ENCODE measurements at places on chromosomes 2 and 18.
A peak's percentile ranks its signal among the peaks of the same experiment; 100 is the strongest.

GRCh38 chr2:41657226-41657625 lies 390.6 kb upstream of the PKDCC start:
- DNase-seq = no peak

DNA sequence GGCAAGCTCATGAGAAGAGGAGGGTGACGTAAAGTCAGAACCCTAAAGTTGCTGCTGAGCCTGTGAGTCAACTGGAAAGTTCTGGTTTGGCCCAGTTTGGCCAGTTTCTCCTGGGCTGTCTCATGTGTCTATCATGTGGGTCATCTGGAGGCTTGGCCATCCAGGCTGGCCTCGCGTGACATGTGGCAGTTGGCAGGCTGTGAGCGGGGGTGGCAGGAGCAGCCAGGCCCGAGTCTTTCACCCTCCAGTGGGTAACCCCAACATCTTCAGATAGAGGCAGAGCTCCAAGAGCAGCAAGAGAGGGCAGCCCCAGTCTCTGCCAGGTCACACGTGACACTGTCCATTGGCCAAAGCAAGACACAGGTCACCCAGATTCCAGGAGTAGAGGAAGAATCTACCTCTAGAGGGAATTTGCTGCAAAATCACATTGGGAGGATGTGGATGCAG lies 51.5 kb downstream of the FHOD3 start:
- DNase-seq = no peak

GRCh38 chr2:7724336-7724735 lies 807.1 kb downstream of the RNF144A start:
- DNase-seq = no peak

GRCh38 chr2:16642088-16642487 lies 23.5 kb downstream of the CYRIA start:
- DNase-seq = peak; percentile 66

DNA sequence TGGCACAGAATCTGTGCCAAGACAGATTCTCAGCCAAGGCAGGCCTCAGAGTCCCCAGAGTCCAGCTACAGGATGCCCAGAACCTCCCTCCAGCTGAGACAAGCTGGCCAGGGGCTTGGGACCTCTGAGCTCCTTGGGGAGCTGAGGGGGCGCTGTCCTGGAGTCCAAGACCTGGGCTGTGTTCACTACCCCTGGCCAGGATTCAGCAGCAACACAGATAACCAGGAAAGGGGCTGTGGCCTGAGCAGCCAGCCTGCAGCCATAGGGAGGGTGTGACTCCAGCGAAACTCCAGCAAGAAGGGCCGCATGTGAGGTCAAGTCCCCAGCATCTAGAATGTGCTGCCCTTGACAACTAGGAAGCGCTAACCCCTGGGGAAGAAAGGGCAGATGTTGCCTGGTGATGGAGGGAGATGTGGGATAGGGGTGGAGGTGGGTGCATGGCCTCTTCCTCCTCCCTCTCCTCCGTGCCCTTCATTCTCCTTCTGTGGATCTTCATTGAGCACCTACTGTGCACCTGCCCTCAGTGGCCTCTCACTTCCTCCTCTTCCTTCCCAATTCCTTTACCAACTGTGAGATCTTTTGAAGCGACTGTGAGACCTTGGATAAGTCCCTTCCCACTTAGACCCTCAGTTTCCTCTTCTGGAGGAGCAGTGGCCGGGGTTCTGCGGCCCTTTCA lies 7.7 kb upstream of the ARID5A start:
- no peak for DNase-seq

DNA sequence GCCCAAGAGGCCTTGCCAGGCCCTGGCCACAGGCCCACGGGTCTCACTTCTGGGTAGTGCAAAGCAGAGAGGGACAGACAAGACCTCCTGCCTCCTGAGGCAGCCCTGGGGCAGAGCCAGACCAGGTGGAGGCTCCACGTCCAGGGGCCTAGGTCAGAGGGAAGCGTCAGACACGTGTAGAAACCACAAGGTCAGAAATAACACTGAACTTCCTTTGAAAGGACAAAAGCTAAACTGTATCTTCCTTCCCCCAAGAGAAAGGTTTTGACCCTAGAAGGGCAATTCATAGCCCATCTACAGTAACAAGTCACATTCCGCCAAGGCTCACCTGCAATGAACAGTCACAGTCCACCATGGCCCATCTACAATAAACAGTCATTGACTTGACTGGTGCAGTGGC lies 17.9 kb downstream of the SDC1 start:
- DNase-seq = no peak

GRCh38 chr18:76643996-76644395 lies 149.0 kb upstream of the ZNF516 start:
- no peak for DNase-seq

DNA sequence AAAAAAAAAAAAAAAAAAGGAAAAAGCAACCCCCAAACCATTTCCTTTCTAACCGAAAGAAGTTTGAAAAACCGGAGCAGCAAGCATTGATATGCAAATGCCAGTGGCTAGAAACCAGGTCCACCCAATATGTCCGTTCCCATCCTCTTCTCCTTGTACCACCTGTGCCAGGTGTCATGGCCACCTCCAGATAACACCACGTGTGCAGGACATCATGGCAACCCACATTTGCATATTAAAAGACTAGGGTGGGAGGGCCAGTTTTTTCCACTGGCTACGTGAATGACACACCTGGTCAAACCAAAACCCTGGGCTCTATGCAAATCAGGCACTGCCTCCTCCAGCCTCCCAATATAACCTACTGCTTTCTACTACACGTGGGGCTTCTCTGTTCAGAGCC lies 303.3 kb upstream of the GULP1 start:
- no peak for DNase-seq

DNA sequence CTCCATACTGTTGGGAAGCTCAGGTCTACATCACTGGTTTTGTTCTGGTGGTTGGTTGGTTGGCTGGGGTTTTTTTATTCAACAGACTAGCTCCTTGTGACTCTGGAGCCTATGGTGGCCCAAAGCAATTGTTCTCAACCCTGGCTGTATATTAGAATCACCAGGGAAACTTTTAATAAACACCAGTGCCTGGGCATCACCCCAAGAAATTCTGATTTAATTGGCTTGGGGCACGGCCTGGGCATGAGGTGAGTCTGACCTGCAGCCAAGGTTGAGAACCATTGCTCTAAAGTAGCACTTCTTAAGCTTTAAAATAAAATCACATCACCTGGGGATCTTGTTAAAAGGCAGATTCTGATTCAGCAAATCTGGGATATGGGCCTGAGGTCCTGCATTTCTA lies 184.1 kb downstream of the C1D start:
- no peak for DNase-seq

DNA sequence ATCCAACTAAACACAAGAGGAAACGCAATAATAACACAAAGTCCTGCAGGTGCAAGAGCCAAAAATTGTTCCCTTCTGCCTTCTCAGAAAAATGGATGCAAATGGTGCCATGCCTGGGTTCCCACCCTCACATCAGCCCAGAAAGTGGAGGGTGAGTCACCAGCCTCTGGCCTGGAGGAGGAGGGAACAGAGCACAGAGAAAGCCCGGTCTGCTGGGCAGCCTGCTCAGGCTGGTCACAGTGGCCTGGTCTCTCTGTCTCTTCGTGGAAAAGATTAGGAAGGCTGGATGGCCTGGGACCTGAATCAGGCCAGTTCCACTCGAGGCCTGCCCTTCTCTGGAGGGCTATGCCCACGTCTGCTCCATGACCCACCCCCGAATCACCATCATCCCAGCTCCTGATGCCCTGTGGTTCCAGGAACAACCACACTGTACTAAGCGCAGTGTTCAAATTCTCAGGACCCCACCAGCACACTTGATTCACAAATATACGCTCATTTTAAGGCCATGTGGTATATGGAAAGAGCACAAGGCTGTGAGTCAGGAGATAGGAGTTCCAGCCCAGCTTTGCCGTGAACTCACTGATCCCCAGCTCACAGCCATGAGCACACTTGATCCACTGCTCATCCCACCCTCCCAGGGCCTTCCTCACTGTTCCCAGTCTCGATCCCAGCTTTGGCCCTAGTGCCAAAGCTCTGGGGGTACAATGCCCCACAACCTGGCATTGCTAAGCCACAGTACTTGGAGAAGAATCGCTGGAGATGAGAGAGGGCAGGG lies 82.1 kb downstream of the ZBTB7C start:
- DNase-seq = peak; percentile 33

- DNase-seq = no peak
Measured at GRCh38 chr2:168203762-168204693, 43.4 kb downstream of the STK39 start.
